ENCODE measurements at places on chromosomes 1 and 21.

DNA sequence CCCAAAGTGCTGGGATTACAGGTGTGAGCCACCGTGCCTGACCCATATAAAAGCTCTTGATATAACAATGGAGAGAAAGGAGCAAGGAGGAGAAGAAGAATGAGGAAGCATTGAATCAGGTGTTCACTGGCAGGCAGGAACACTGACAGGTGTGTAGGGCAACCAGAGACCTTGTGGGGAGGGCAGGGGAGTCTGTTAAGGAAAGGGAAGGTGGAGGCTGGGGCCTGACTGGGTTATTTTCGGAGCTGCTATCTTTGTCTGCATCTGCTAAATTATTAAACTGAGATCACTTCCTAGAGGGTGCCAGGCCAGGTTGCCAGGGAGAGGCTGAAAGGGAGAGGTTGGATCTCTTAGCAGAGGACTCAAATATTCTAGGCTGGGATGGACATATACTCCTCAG is 6.8 kb upstream of the TRNP1 start:
- DNase-seq, result no peak

DNA sequence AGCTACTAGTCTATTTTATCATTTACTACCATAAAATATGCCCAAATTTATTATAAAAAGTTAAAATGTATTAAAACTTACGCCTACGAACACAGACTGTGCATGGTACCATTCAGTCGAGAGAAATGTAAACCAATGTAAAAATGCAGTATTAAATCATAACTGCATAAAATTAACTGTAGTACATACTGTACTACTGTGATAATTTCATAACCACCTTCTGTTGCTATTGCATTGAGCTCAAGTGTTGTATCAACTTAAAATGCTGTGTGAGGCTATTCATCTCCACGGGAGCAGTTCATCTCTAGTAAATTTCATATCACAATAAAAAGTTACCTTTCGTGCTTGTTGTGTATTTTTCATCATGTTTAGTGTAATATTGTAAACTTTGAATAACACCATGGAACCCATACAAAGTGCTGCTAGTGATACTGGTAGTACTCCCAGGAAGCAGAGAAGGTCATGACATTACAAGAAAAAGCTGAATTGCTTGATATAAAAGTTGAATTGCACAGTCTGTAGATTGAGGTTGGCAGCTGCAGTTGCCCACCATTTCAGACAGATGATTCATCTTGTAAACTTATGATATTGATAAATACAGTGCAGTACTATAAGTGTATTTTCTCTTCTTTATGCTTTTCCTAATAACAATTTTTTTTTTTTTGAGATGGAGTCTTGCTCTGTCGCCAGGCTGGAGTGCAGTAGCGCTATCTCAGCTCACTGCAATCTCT is 19.0 kb upstream of the CENPF start:
- no peak for DNase-seq

GRCh38 chr21:44900559-44901251 is 20.0 kb downstream of the ITGB2 start:
- peak; percentile 49 for DNase-seq

DNA sequence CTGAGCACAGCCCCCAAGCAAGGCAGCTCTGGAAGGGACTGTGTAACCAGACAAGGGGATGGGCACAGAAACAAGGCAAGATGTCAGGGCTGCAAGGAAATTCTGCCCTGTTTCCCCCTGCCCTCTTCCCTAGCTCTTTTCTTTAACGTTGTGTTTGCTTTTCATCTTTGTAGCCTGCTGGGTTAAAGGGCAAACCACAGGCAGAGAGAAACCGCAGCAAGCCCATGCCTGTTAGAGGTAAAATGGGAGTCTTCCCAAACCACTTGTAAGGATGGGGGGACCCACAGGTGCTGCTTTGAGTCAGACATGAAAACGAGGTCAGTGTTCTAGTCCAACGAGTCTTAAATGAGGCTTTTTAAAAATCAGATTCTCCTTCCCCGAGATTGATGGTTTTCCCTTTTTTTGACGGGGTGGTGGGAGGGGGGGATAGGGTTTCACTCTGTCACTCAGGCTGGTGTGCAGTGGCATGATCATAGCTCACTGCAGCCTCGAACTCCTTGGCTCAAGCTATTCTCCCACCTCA is 13.3 kb downstream of the TGFBR3 start:
- DNase-seq, result no peak

- DNase-seq, result peak; percentile 56
Measured at GRCh38 chr1:247647864-247648263, 31.7 kb downstream of the OR13G1 start.

- peak; percentile 12 for DNase-seq
Measured at GRCh38 chr21:28509031-28509430, 483.6 kb downstream of the LTN1 start.

Data from H7 (cell line).